ENCODE measurements at places on chromosomes 13 and 19.

- DNase-seq = no peak
Observed at GRCh38 chr13:113770937-113771336, 11.9 kb downstream of the TMEM255B start.

- DNase-seq = no peak
Observed at GRCh38 chr19:6103217-6103644, 7.1 kb downstream of the RFX2 start.

DNA sequence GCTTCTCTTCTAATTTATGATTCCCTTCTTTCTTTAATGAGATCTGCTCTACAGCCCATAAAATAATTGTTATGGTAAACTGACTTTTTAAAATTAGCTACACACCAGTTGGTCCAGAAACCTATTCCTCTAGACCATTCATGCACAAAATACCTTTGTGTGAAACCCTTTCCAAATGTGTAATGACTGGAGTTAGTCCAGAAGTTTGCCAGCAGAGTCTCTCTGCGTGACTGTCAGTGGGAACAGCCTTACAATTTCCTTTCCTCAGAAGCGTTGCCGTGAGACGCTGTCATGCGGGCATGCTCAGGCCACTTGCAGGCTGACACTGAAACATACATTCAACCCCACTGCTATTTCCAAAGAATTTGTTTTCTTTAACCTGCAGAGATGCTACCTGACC, 965.2 kb downstream of the PCDH9 start:
- no peak for DNase-seq

GRCh38 chr19:39474139-39474620, 6.5 kb upstream of the TIMM50 start:
- DNase-seq = peak; percentile 70

DNA sequence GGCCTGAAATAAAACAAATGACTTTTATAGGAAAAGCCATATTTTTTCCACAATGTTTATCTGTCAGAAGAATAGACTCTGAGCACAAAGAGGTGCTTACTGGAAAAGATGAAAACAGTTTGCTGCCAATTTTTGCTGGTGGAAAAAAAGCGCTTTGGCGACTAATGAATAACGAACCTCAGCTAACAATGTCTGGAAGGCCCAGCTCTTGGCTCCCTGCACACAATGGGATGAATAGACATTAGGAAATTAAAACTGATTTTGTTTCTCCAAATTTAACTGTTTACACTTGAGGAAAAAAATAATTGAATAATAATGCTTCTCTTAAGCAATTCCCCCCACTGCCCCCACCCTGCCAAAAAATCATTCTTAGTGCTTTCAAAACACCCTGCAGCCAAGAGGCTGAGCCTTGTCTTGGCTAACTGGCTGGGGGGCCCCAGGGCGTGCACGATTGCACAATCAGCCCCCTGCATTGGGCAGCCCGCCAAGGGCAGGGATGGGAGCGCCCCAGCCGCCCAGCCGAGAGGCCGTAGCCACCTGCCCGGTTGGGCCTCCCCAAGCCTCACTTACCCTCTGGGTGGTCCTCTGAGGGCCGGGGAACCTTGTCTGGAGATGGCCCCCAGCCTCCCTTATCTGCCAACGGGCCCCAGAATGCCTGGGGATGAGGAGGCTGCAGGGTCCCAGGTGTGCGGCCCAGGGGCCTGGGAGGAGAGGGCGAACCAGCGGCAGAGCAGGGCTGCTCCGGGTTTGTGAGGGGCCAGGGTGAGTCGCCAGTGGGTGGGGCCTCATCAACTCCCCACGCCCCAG, 16.8 kb downstream of the CEBPG start:
- no peak for DNase-seq

- no peak for DNase-seq
Observed at GRCh38 chr19:4077800-4078684, 11.3 kb upstream of the ZBTB7A start.

GRCh38 chr13:50450279-50450678, 393.2 kb downstream of the DLEU7 start:
- no peak for DNase-seq

- DNase-seq = no peak
Observed at GRCh38 chr13:44212633-44213396, 160.8 kb upstream of the SERP2 start.

- no peak for DNase-seq
Observed at GRCh38 chr19:36460046-36460445, 29.3 kb downstream of the ZNF566 start.

GRCh38 chr19:13398780-13399726, 107.2 kb downstream of the CACNA1A start:
- DNase-seq = no peak

GRCh38 chr13:93535251-93535650, 308.6 kb downstream of the GPC6 start:
- DNase-seq = no peak

DNA sequence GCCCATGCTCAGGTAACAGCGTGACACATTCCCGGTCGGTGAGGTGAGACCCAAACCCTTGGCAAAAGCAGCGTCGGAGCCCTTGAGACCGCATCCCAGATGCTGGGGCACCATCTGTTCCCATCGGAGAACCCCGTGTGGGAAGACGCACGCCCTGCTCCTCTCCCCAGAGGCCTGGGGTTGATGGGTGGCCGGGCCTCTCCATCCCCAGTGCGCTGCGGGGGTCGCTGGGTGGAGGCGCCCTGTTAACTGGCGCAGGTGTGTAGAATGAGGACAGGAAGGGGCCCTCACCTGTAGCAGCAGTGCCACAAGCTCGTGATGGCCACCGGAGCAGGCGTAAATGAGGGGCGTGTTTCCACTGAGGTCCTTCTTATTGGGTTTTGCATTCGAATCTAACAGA, 24.6 kb downstream of the PDCD5 start:
- DNase-seq = no peak

- DNase-seq = no peak
Observed at GRCh38 chr13:86882835-86883234, 788.3 kb upstream of the SLITRK5 start.

- peak; percentile 44 for DNase-seq
Observed at GRCh38 chr13:52850396-52851136, 2.1 kb upstream of the PCDH8 start.

GRCh38 chr13:45691251-45691650, 10.9 kb upstream of the CBY2 start:
- DNase-seq = no peak

DNA sequence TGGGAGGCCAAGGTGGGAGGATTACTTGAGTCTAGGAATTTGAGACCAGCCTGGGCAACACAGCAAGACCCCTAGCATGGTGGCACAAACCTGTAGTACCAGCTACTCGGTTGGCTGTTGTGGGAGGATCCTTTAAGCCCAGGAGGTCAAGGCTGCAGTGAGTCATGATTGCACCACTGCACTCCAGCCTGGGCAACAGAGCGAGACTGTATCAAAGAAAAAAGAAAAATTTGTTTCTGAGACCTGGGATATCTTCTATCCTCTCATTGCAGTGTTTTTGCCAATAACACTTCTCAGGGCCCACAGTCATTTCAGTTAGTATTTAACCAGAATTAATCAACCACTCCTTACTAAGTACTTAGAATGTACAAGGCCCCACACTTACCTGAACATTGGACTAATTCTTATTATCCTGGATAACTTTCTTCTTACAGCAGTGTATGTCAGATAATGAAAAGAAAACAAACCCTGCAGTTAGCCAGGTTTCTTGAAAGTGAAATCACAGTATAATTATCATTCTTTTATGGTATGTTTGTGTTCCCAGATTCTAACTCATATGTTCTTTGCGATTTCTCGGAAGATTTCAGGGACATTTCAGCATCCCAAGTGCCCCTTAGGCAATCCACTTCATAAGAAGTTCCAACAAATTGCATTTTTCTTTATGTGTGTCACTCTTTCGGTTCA, 75.6 kb upstream of the KLF5 start:
- DNase-seq = no peak

DNA sequence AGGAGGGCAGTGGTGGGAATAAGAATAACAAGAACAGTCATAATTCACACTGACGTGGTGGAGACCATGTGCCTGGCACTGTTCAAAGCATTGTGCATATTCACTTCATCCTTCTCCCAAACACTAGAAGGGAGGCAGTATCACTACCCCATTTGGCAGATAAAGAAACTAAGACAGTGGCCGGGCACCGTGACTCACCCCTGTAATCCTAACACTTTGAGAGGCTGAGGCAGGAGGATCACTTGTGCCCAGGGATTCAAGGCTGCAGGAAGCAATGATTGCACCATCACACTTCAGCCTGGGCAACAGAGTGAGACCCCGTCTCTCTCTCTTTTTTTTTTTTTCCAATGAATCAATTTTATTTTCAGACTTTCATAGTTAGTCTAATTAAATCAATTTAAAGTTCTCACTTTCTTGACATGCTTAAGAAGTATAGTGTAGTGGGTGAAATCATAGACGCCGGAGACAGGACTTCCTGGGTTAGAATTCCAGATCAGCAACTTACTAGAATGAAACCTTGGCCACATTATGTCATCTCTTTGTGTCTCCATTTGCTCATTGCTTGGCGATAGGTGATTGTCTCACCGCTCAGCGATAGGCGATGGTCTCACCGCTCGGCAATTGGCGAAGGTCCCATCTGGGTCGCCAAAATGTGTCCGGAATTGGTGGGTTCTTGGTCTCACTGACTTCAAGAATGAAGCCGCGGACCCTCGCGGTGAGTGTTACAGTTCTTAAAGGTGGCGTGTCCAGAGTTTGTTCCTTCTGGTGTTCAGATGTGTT, 5.3 kb upstream of the ATG4D start:
- no peak for DNase-seq

GRCh38 chr19:39158646-39159260, 33.2 kb downstream of the PAK4 start:
- DNase-seq = no peak

GRCh38 chr13:46656786-46657185, 103.8 kb downstream of the LRCH1 start:
- no peak for DNase-seq

GRCh38 chr19:8494158-8494557, 8.3 kb downstream of the PRAM1 start:
- no peak for DNase-seq

DNA sequence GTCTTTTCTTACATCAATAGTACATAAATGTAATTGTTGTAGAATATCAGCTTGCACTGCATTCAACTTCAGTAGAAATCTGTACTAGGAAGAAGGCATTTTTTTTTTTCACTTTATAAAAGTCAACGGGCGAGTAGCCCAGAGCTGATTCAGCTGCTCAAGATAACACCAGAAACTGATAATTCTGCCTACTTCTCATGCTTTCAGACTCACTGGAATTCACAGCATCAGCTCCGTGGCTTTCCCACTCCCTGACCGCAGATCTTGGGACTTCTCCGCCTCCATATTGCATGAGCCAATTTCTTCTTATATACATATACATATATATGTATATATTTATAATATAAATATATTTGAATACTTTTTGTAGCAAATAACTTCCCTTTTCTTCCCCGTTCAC, 263.1 kb upstream of the RXFP2 start:
- no peak for DNase-seq

GRCh38 chr13:100106005-100106404, 17.1 kb downstream of the PCCA start:
- no peak for DNase-seq

GRCh38 chr13:44870456-44870929, 118.8 kb downstream of the NUFIP1 start:
- no peak for DNase-seq

DNA sequence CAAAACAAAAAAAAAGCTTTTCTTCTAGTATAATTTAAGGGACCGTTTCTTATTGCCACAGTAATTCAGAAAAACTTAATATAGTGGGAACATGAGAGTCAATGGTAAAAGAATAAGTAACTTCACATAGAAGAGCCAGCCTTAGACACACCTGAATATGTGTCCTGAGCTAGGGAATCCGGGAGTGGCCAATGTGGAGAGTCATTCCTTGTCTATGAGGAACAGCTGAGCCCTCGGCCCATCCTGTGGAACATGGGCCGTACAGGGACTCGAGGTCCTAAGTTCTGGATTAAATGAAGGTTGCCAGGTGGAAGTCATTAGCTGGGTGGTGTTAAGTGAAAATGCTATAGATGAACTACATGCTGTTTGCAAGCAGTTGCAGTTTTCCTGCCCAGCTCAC, 32.2 kb downstream of the EFNB2 start:
- DNase-seq = no peak

DNA sequence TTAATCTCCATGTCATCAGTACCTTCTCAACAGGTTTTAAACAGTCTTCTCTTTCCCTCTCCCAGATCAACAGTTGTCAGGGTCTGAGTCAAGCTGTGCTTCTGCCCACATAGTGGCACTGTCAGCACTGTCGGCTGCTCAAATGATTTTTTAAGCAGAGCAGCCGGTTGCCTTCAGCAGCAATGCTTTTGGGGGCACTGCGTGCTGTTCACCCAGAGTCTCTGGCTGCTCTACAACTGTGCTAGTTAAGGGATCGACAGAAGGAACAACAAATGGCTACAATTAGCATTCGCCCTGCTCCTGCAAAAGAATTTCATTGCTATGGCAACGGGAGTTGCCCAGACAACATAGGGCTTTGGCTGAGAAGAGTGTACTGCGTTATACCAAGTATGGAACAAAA, 412.9 kb downstream of the DIAPH3 start:
- DNase-seq = no peak

GRCh38 chr13:81171065-81171647, 830.2 kb upstream of the SPRY2 start:
- DNase-seq = no peak

DNA sequence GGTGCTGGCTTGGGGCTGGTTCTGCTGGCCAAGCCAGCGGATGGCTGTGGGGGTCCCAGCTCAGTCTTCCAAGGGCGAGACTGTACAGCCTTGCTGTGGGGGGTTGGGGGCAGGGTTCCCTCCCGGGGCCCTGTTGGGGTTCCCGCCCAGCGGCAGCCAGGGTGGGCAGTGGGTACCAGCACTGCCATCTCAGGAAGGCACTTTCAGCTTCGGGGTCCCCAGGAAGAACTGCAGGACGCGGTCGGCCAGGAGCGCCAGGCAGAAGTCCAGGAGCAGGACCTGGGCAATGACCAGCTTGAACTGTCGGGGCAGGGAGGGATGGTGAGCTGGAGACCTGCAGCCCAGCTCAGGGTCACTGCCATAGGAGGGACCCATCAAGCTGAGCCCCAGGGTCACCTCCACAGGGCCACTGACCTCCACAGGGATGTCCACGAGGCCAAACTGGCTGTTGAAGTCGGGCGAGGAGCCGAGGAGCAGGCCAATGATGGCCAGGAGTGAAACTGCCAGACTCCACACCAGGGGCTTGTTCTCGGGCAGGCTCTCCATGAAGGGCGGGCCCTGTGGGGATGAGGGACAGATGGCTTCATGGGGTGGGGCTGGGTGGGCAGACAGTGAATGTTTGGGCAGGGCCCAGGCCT, 1.9 kb upstream of the GMIP start:
- DNase-seq = no peak

DNA sequence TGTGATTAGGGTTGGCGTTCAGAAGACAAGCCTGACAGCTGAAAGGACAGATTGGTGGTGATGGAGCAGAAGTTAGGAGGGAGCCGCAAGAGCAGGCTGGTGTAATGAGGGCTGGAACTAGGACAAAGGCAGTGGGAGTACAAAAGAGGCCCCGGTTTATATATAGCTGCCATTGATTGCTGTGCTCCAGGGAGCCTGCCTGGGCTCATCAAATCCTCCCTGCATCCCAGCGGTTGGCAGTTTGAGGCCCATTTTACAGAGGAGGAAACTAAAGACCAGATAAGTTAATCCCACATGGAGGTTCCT, 123.7 kb downstream of the CACNA1A start:
- no peak for DNase-seq

GRCh38 chr19:47652285-47652684, 43.4 kb downstream of the BICRA start:
- no peak for DNase-seq

Measured in stimulated activated CD4-positive, alpha-beta T cell treated with anti-CD3 and anti-CD28 coated beads, Interleukin-4, amount 100 ng/mL, for 48 hours (primary cell).